ENCODE measurements at places on chromosomes 13 and 19.

DNA sequence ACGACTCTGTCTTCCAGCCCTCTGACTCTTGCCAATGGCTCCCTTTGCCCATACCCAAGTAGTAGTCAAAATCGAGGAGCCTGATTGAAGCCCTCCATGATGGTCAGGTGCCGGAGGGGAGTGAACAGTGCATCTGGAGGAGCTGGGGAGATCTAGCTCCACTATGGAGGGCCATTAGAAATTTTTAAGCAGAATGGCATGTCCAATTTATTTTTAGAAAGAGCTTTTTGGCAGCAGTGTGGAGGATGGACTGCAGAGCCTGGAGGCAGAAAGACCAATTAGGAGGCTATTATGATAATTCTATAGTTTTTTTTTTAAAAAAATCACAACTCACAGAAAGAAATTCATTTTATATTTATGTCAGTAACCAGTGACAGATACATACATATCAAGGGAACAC, 92.7 kb upstream of the SLC7A1 start:
- DNase-seq: no peak

DNA sequence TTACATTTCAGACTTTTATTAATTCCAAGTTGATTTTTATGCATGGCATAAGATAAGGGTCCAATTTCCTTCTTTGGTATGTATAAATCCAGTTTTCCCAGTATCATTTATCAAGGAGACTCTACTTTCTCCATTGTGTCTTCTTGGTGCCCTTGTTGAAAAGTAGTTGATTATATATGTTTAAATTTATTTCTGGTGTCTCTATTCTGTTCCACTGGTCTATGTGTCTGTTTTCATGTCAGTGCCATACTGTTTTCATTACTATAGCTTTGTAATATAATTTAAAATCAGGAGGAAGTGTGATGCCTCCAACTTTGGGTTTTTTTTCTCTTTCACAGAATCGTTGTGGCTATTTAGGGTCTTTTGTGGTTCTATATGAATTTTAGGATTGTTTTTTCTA, 233.0 kb downstream of the DCT start:
- no peak for DNase-seq

DNA sequence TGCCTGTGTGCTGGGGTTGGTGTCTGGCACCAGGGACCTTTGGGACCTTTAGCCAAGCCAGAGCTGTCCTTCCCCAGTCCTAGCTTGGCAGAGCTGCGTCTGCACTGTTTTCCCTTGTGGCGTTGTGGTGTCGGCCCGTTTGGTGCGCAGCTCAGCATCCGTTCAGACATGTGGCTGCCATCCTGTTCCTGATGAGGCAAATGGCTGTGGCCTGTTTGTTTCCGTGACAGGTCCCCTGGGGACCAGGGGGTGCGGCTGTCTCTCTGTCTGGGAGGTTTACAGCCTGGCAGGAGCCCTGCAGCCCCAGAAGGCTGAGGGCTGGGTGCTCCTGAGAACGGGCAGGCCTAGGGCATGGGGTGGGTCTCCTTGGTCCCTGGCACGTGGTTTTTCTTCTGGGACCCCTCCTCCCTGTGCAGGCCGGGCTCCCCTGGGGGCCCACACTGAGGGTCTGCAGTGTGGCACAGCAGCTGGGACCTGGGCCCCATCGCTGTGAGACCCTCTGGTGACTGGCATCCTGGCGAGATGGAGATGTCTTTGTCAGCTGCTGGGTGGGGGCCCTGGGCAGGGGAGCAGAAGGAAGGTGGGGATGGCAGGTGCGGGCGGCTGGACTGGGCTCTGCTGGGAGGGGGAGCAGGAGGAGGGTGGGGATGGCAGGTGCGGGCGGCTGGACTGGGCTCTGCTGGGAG, 4.0 kb downstream of the SPPL2B start:
- peak; percentile 35 for DNase-seq

GRCh38 chr13:39095500-39095899, 57.2 kb downstream of the NHLRC3 start:
- DNase-seq: no peak

GRCh38 chr13:25406377-25406776, 34.6 kb downstream of the ATP8A2 start:
- DNase-seq: no peak
